ENCODE measurements at places on chromosomes 1 and 21.
A peak's percentile ranks its signal among the peaks of the same experiment; 100 is the strongest.

- no peak for DNase-seq
Observed at GRCh38 chr1:202616355-202616915, 93.8 kb downstream of the SYT2 start.

- no peak for DNase-seq
Observed at GRCh38 chr1:193131266-193131860, 9.5 kb downstream of the CDC73 start.

GRCh38 chr1:109642626-109643025, 13.3 kb upstream of the GSTM4 start:
- DNase-seq = no peak

DNA sequence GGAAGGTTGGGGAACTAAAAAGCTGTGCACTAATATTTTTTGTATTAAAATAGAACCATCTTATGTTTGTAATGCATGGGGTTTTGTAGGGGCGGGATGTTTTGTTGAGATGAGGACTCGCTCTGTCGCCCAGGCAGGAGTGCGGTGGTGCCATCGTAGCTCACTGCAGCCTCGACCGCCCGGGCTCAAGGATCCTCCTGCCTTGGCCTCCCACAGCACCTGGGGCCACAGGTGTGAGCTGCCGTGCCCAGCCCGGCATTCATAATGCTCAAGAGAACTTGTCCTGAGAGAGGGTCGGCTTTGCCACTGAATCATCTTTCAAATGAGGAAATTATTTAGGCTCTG, 3.0 kb upstream of the C1orf159 start:
- DNase-seq = no peak

- DNase-seq = no peak
Observed at GRCh38 chr1:158681606-158682005, 4.9 kb downstream of the SPTA1 start.

- no peak for DNase-seq
Observed at GRCh38 chr21:39537571-39537970, 75.2 kb upstream of the B3GALT5 start.

- DNase-seq = no peak
Observed at GRCh38 chr1:48730164-48730910, 46.4 kb downstream of the BEND5 start.

DNA sequence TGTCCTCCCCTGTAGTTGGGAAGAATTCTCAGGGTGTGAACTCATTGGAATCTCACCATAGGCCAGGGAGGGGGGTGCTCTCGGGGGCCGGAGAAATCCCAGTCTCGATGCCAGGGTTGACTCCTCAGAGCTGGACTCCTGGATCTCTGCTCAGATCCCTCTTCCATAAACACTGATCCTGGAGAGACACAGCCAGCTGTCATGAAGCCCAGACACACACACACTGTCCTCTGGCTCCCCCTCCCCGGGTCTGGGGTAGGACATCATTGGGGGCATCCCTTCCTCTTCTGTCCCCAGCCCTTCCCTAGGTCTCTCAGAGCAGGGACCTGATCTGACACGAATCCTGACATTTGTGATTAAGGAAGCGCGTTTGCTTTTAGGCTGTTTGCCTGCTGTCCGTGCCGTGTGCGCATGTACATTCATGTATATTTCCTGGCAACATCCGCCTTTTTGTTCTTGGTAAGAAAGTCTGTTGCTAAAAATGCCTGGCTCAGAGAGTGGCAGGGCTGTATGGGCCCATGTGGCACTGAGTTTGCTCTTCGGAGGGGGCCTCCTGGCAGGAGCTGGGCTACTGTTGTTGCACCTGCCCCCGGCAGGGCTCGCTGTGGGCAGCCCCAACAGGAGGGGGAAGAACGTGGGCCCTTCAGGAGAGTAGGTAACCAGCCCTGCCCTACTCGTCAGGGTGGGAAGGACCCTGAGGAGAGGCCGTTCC, 45.4 kb upstream of the SELENON start:
- DNase-seq = no peak

DNA sequence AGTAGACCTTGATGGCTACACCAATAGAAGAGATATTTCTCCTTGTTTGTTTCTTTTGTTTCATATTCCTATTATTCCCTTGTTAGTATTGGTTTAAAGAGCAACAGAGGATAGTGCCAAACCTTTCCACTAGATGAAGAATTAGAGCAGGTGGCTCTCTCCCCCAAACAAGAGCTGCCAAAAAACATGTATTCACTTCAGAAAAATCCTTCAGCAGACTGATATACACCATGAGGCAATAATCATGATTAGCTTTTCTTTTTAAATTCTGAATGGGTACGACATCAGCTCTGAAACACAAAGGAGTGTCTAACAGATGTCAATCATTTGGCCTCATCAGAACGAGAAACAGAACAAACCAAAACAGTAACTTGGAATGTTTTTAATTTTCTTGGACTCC, 67.3 kb upstream of the MAP10 start:
- no peak for DNase-seq

DNA sequence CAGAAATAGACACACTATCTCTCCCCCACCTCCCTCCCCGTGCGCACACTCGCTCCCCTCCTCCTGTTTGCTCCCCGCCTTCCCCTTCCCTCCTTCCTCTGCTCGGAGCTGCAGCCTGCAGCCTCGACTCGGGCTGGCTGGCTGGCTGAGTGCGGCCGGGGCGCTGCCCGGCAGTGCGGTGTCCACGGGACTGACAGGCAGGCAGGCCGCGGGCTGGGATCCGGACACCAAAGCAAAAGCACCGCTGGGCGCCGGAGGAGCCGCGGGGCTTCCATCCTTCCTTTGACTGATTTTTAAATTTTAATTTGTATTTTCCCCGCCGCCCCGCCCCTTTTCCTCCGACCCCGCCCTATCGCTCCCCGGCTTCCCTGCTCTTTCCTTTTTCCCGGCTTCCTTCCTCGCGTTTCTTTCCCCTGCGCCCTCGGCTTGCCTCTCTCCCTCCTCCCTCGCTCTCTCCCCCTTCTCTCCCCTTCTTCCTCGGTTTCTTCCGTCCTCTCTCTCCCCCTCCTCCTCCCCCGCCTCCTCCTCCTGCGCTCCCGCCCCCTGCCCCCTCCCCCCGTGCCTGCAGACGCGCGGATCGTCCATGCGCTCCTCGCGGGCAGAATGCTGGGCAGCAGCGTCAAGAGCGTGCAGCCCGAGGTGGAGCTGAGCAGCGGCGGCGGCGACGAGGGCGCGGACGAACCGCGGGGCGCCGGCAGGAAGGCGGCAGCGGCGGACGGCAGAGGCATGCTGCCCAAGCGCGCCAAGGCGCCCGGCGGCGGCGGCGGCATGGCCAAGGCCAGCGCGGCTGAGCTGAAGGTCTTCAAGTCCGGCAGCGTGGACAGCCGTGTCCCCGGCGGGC, 109.4 kb downstream of the NAV1 start:
- no peak for DNase-seq

GRCh38 chr1:23035823-23036452, 16.7 kb downstream of the KDM1A start:
- no peak for DNase-seq

- DNase-seq = no peak
Observed at GRCh38 chr1:56654126-56654923, 9.2 kb downstream of the PRKAA2 start.

DNA sequence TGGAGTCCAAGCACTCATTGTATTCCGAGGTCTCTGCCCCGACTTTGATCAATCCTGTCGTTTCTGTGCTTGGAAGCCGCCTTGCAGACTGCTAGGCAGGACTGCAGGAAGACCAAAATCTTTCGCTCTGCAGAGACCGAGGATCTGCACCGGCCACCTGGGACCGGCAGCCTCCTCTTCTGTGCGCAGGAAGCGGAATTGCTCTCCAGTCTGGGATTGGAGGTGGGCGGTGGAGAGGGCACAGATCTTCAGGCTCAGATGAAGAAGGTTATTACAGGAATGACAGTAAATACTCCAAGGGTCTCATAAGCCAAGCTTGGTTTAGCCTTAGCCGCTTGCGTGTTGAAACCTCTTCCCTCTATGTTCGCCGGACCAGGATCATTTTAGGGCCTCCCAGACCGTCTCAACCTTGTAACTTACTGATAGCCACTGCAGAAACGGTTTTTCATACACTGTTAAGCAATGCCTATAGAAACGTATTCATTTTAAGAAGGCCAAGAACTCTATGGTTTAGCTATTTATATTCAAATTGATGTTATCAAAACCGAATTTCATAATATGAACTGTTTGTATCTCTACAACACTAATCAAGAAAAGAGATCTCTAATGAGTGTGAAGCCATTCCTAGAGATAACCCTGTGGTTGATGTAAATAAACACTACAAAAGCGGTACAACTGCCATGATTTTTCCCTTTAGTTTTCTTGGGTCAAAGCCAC, 1.1 kb downstream of the MIA3 start:
- no peak for DNase-seq

- peak; percentile 60 for DNase-seq
Observed at GRCh38 chr1:38527373-38527966, 332.1 kb downstream of the RRAGC start.

GRCh38 chr1:43586136-43586731, 55.6 kb downstream of the PTPRF start:
- DNase-seq = no peak

GRCh38 chr1:936348-937264, 12.9 kb downstream of the SAMD11 start:
- no peak for DNase-seq

DNA sequence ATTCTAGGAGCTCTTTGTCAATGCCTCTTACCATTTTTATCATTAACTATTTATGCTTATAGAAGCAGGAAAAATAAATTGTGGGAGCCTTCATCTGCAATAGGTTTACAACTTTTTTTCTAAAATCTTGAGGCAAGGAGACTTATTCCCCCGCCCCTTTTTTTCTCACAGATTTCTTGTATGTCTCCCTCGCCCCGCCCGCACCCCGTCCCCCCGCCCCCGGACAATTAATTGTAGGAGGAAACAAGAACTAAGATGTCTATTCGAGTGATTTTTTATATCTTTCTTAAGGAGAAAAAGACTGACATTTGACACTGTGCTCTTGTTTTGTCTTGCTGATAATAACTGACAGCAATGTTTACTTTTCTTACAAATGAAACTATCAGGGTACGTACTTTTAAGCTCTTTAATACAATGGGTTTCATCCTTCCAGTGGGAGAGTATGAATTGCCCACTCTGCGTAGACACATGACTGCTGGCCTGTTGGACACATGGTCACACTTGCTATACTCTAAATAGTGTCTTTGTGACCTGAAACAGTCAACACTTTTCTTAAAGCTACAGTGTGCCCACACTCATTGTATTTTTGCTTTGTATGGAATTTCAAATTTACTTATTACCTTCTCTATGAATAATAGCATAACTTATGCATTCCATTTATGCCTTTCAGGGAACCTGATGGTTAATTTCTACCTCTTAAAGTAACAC, 1.5 kb upstream of the IVNS1ABP start:
- no peak for DNase-seq

- DNase-seq = no peak
Observed at GRCh38 chr1:61078618-61079295, 3.6 kb upstream of the NFIA start.

DNA sequence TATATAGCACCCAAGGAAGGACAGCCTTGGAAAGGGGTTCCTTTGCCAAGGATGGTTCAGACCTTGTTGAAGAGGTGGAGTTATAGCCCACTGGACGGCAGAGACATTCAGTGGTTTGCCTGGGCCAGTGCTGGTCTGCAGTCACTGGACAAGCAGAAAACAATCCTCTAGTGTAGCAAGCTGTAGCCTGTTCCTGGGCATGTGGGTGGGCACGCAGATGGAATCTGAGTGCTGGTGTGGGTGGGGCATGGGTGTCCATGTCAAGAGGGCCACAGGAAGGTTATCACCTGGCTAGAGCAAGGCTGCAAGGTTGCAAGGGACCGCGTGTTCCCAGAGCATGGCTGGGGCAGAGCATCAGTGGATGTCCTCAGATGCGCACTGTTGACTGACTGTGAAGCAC, 244.7 kb downstream of the PTPRU start:
- DNase-seq = no peak

DNA sequence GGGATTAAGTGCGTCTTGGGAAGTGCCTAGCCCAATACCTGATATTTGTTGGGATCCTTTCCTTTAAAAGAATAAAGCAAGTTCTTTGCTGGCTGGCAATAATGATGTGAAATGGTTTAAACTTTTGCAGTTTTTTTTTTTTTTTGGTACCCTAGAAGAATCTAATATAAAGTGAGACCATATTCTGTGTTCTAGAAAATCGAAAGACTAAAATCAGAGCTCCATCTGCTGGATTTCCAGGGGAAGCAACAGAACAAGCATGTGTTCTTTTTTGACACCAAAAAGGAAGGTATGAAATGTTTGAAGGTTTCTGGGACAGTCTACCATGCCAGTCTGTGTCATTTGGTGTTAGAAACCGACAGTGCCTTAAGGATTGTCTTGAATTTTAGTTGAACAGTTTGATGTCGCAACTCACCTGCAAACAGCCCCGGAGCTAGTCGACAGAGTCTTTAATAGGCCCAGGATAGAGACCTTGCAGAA, 6.4 kb downstream of the UTP11 start:
- no peak for DNase-seq

- DNase-seq = no peak
Observed at GRCh38 chr1:2800664-2801045, 838 bp downstream of the TTC34 start.
